AG09309 (cell line): ENCODE measurements at places on chromosomes 4 and X.

- DNase-seq, result no peak
Observed at GRCh38 chr4:26009502-26009901, 95.5 kb downstream of the SMIM20 start.

DNA sequence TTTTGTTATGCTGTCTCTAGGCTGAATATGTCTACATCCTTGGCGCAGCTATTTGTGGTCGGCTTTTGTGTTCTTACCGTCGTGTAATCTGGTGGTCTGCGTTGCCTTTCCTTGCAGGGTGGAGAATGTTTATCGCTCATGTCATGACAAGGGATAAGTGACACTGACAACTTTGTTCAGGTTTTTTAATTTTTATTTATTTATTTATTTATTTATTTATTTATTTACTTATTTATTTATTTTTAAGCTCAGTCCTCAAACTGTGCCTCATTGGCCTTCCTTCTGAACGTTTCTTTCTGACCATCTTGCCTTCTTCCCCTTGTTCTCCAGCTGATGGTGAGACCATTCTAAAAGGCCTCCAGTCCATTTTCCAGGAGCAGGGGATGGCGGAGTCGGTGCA, 26.4 kb downstream of the SMS start:
- no peak for DNase-seq

DNA sequence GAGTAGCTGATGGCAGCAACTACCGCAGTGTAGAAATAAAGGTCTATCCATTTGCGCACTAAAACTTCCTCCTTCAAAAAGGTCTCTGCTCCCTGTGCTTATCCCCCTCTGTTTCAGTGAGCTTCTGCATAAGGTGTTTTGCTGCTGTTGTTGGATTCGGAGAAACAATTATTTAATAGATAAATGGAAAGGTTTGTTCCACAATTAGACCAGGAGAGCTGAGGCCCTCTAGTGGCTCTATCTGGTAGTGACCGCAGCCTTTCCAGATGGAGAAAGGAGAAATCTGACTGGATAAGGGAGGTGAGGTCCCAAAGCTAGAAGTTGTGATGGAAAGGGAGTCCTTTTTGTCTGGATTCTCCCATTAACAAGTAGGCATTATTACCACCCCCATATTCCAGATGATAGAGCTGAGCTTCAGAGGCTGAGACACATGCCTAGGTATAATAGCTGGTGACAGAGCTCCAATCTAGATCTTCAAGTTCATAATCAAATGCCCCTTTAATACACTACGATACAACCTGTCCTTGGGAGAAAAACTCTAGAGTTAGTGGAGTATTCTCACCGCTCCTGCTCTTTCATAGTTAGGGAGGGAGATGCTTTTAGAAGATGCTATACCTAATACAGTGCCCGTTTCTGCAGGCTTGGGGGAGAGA, 5.1 kb upstream of the GABRQ start:
- peak; percentile 3 for DNase-seq

GRCh38 chrX:115521741-115522140, 39.2 kb upstream of the PLS3 start:
- no peak for DNase-seq

- no peak for DNase-seq
Observed at GRCh38 chr4:81963015-81963762, 410.6 kb downstream of the HNRNPD start.

- no peak for DNase-seq
Observed at GRCh38 chrX:37955273-37955672, 51.1 kb upstream of the SYTL5 start.

DNA sequence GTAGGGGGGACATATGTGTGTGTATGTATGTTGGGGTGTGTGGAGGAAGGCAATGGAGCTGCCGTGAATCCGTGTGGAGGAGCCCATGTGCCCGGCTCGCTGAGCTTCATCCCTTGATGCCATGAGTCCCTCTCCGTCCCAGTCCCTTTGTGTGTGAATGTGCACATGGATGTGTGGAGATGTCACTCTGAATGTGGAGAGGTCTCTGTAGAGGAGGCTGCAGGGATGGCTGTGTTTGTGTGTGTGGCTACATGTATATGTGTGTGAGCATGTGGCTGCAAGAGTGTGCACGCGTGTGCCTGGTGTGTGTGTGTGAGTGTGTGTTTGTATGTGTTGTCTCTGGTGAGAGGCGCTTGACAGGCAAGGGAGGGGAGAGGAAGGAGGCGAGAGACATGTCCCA, 1.3 kb downstream of the DLG3 start:
- no peak for DNase-seq

- no peak for DNase-seq
Observed at GRCh38 chrX:70044541-70045245, 5.0 kb downstream of the AWAT2 start.

GRCh38 chr4:188841523-188841922, 702.3 kb downstream of the TRIML1 start:
- DNase-seq, result no peak

- DNase-seq, result peak; percentile 44
Observed at GRCh38 chrX:14920196-14920595, 47.0 kb downstream of the MOSPD2 start.

DNA sequence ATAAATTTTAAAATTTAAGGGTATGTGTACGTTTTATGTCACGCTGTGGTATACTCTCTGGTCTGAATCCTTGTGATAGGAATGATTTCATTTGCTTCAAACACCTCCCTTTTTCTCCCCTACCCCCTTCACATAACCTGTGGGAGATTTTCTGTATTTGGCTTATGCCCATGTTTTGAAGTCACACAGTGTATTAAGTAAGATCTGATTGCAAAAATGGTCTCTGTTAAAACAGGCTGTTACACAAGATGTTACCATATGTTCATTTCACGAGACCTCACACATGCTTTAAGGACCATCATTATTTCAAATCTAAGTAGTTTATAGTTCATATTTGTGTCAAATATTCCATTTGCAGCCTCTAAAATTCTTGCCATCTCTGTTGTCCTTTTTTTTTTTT, 63.5 kb downstream of the TMEM131L start:
- peak; percentile 10 for DNase-seq

DNA sequence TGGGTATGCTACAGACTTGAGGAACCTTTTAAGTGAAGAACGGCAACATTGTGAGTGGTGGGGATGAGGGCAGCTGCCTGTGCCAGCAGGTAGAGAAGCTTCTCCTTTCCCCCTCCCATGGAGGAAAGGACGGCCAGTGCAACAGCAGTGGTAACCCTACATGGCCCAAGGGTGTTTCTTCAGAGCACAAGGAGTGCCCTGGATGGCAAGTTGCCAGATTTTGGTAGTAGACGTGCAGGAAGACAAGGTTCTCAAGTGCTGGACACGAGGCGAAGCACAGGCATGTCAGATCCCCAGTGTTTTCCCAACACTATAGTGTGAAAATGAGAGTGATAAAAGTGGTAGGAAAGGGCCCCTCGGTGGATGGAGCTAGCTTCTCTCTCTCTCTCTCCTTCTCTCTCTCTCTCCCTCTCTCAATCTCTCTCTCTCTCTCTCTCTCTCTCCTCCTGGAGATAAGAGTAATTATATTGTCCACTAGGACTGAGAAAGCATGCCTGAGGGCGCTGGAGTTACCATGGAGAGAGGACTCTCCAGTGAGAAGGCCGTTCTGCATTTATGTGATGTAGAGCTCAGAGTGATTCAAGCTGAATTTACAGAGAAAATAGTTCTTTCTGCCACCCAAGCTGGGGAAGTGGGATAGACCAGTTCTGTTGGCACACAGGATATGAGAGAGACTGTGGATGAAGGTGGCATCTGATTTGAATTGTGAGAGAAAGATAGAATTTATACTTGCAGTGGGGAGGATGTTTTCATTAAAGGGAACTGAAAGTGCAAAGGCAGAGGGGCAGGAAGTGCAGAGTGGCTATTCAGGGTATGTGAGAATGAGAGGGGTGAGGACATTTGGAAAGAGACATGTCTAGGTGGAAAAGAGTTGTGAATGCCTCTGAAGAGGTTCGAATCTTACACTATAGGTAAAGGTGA, 25.7 kb upstream of the TRPC3 start:
- peak; percentile 27 for DNase-seq

DNA sequence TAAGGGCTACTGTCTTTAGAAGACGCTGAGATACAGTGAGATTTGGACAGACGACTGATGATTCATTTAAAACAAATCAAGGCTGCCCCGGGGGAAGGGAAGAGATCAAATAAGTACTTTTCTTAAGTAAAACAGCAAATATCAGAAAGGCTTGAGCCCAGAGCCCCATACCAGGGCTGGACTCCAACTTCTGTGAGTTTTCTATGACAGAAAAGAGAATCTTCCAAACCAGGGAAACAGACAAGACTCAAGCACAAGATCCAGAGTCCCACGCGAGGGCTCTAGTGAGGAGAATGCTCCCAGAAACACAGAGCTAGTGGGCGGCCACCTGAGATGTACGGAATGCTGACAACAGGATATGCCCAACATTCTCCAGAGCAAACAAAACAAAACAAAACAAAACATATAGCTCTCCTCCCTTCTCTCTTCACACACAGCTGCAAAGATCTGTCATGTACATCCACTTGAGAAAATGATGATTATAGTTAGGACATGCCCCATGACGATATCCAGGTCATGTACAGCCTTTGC, 13.1 kb downstream of the ACSL1 start:
- no peak for DNase-seq

GRCh38 chrX:9604908-9605306, 140.0 kb downstream of the TBL1X start:
- no peak for DNase-seq

DNA sequence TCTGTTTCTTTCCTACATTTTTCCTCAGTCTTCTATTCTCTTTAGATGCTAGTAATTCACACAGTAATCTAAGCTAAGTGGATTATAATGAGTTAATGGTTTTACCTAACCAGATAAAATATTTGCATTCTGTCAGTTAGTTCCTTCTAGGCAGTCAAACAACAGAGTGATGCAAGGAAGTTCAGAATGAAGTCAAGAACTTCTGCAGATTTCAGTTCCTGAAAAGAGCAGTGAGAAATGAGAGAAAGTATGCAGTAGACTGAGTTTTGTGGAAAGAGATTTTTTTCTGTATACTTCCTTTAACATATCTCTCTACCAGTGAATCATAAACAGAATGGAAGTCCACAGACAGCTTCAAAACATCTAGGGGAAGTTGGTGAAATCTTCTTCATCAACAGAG, 774.0 kb upstream of the POU3F4 start:
- DNase-seq, result no peak
